EL (cell line): ENCODE measurements at places on chromosomes 11 and 22.

- peak; percentile 44 for DNase-seq
Observed at GRCh38 chr22:38570779-38571364, 889 bp upstream of the DMC1 start.

GRCh38 chr11:50278756-50279155 is 246.1 kb downstream of the OR4C45 start:
- DNase-seq = no peak

- DNase-seq = no peak
Observed at GRCh38 chr11:890794-891540, 19.6 kb downstream of the CHID1 start.

DNA sequence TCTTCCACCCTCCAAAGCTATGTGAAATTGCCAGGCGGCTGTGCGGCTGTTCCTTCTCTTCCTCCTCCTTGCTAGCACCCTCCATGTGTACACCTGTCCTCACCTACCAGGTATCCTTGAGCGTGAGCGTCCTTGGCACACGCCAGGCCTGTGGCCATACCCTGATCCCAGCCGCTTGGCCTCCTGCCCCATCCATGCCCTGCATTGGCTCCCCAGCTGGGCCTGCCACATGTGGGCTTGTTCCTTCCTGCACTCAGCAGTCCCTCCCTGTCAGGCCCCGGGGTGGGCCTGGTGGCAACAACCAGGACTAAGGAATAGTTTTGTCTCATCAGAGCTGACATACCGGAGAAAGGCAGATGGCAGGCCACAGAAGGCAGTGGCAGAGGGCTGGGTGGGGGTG is 40.0 kb downstream of the SCUBE1 start:
- DNase-seq = no peak

DNA sequence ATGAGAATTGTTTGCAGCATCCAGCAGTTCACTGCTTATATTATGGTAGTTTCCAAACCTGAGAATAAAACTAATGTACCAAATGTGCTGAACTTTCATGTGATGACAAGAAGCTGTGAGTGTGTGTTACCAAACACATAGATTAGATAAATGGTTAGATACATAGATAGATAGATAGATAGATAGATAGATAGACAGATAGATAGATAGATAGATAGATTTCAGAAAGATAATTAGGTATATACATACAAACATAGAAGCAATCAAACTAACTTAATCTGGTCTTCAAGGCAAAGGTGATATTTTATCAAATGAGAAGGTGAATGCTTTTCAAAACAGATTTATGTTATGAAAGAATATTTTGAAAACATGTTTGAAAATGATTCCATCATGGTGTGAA is 147.3 kb upstream of the C11orf58 start:
- no peak for DNase-seq

DNA sequence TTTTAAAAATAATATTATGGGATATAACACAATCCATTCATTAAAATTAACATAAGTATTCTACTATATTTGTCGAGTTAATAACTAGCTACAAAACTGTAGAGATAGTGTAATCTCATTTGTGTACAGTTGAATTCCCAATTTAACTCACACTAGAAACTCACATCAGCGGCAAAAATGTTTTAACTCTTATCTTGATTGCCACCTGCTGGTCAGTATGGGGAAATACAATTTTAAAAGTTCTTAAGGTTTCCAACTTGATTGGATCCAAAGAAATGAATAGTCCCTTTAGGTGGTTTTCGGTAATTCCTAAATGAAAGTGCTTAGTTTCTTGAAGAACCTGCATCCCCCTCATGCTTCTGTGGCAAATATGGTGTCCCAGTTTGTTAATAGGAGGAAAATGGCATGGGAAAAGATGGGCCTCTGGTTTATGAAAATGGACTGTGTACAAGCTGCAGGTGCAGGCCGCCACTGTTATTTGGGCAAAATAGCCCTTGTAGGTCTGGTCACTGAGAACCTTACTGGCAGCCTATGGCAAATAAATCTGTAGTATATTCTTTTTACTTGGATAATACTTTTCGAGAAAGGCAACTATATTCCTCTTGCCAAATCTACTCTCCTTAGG is 33.7 kb upstream of the SLC17A6 start:
- peak; percentile 4 for DNase-seq
